ENCODE measurements at places on chromosomes 4 and X.

GRCh38 chr4:59161249-59161648 is 2038.9 kb upstream of the ADGRL3 start:
- DNase-seq = no peak

DNA sequence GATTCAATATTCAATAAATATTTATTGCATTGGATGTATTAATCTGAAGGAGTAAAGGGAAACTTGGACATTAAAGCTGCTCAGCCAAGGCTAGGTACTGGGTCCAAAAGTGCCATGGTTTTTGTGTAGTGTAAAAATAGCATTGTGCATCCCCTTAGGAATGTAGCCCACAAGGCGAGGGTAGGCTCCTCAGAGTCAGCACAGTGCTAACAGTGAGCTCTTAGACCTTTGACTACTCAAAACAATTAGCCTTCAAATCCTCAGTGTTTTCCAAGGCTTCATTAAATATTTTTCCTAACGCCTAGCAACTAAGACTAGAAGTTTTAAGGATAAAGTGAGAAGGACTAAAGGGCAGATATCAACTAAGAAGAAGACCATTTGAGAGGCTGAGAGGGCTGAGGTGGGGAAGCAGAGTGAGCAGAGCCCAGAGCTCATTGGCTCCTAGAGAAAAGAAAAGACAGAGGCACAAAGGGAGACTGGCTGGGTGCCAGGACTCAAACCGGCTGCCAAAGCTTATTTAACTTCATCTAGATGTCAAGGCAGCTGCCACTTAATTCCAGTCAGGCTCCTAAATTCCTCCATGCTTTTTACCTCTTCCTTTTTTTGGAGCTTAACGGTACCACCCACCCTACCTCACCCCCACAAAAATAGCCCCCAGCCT is 17.0 kb downstream of the PRKG2 start:
- DNase-seq = no peak

- no peak for DNase-seq
Observed at GRCh38 chr4:98098764-98099163, 44.5 kb downstream of the STPG2 start.

DNA sequence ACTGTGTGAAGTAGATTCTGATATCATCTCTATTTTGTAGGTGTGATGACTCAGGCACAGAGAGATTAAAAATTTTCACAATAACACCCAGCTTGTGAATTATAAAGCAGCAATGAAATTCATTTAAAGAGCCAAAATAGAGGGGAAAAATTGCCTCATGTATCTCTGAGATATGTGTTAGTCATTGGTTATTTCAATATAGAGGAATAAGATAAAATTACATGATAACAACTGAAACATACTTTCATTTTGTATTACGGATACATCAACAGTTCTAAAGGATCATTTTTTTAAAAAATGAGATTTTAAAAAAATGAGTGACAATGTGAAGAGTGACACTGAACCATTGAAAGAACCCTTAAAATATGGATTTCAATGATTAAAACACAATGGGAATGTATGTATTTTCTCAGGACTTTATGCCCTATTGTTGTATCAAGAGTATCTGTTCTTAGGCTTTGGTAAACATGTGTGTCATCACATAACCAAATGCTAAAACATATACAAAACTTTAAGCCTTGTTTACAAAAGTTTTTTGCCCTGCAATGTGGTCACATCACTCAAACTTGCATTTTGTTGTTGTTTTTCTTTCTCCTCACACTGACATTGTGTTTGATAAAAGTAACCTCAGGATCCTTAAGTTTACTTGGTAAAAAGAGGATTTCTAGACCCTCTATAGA is 221.3 kb downstream of the ANTXR2 start:
- DNase-seq = no peak

DNA sequence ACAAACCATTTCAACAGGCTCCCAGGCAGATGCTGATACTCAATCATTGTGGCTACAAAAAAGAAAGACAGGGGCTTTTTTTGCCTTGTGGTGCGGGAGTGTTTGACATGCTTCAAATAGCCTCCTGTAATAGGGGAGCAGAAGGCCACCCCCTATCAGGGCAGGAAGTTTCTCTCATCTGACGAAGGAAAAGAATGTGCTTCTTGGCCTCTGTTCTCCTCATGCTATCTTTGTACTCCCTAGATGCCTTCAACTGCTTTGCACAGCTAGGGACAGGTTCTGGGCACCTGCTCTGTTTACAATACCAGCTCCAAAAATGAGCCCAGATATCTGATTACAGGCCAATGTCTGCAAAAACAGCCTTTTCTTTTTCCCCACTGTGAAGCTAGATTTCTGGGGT is 391.1 kb downstream of the STIM2 start:
- no peak for DNase-seq

- DNase-seq = no peak
Observed at GRCh38 chr4:186887752-186888151, 164.1 kb upstream of the FAT1 start.

DNA sequence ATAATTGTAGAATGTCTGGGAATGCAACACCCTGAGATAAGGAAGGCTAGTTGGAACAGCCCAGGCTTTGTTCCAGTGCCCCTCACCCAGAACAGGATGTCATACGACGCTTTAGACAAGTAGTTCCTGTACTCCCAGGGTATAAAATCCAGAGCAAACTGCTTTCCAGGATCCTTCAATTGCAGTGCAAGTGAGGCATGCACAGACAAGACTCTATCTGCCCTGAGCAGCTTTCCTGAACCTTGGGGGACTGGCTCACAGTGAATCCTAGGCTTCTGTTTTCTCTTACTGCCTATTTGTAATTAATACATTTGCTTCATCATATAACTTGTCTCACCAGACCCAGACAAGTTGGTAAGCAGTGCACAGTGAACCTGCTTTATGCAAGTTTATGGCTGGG is 48.4 kb upstream of the IL9R start:
- DNase-seq = no peak

- DNase-seq = no peak
Observed at GRCh38 chr4:164357957-164358356, 396.0 kb upstream of the SMIM31 start.

DNA sequence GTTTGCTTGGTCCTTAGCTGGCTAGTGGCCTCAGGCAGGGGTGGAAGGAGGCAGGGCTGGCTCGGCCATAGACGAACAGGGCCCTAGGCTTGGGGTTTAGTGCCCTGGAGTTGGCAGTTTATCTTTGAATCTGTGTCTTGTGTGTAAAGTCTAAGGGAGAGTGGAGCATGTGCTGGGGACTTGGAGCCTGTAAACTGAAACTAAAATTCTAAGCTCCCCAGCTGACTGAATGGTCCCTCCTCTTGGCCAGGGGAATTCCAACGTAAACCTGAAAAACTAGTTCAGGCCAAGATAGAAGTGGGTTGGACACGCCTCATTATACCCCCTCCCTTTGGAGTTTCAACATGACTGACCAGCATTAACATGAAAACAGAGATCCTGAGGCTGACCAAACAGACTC is 46.1 kb upstream of the GPR78 start:
- DNase-seq = no peak

DNA sequence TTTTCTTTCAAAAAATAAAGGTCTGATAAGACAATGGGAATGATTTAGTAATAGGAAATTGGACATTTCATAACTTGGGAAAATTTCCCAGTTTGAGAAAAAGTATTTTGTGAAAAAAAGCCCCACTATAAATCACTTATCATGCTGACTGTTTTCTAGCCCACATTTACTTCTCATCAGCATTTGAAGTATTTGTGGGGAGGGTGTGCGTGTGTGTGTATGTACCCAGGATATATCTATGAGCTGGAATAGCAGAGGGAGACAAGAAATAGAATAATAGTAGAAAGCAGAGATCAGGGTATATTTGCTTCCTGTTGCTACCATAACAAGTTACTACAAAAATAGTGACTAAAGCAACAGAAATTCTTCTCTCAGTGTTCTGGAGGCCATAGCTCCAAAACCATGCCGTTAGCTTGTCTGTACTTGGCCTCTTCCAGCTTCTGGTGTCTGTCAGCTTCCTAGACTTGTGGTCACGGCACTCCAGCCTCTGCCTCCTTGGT is 139.8 kb downstream of the PTTG2 start:
- no peak for DNase-seq

DNA sequence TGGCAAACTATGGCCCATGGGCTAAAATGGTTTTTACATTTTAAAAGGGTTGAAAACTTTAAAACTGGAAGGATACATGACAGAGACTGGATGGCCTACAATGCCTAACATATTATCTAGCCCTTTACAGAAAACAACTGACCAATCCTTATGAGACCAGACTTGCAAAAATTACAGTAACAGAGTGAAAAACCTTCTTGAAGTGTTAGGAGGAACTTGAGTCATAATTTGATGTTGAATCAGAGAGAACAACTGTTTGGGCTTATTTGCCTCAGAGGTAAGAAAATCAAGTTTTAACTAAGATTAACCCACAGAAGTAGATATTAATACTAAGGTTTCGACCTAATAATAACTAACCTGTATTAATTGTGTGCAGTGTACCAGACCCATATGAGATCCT is 12.4 kb upstream of the NAP1L5 start:
- no peak for DNase-seq

- no peak for DNase-seq
Observed at GRCh38 chrX:111511477-111511876, at the start of gene SERTM2. SERTM2 (plus strand) TSS chrX:111511645; CDS start chrX:111518858, 7,213 bp downstream.

DNA sequence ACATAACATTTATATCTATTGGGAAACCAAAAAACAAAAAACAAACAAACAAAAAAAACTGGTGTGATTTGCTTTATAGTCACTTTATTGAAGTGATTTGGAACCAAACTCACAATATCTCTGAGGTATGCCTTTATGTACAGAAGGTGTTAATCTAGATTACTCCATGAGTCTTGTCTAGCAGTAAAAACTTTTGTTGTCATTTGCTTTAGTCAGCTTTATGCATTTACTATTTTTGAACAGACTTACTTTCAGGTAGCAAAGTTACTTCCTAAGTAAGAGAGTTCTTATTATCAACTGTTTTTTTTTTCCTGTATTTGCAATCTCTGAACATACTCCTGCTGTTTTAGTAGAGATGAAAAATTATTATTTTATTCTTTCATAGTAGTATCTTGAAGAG is 39.5 kb downstream of the RAP1GDS1 start:
- no peak for DNase-seq

DNA sequence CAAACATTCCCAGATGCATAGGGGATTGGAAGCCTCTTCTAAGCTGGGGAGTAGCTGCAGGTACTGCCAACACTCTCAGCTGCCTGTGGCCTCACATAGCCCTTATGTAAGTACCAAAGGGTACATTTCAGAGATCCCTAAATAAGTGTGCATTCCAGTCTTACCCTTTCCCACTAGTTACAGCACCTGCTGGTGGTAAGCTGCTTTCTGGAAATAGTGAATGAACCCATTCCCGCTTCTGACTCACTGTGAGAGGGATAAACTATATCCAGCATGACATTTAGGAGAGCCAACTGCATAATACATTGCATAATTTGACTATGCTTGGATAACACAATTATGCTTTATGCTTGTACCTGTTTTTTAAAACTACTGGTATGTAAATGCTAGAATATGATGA is 149.0 kb downstream of the FAM13A start:
- DNase-seq = no peak

DNA sequence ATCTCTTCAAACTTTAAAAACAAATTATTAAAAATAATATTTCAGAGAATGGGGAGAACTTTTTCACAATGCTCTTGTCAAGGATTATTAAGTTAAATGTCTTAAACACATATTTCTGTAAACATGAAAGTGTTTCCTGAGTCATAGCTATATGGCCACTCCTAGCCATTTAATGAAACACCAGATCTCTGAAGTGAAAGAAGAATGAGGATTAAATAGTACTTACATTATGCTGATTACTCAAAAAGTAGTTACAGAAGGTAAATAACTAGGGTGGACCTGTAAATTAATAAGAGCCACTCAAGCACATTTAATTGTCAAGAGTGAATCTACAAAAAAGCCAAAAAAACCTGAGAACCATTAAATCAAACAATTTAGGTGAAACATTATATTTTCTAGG is 57.6 kb upstream of the GALNT7 start:
- no peak for DNase-seq

- no peak for DNase-seq
Observed at GRCh38 chr4:41155194-41155830, 59.0 kb downstream of the APBB2 start.

DNA sequence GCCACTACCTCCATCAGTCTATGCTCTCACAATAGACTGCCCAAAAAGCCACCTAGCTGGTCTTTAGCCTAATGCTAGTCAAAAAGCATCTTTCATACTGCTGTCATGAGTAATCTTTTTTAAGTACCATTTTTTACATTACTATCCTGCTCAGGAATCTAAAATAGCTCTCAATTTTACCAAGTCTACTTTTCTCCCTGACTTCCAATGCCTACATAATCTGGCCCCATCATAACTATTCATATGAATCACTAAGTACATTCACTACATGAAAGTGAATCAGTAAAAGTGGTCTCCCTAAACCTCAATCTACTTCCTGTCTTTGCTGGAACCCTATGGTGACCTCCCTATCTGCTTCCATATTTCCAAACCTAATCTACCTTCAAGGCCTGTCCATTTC is 105.9 kb downstream of the THOC2 start:
- DNase-seq = no peak

- no peak for DNase-seq
Observed at GRCh38 chr4:90904021-90904420, 776.8 kb downstream of the CCSER1 start.

- DNase-seq = no peak
Observed at GRCh38 chr4:102829803-102830202, 2.5 kb upstream of the UBE2D3 start.

DNA sequence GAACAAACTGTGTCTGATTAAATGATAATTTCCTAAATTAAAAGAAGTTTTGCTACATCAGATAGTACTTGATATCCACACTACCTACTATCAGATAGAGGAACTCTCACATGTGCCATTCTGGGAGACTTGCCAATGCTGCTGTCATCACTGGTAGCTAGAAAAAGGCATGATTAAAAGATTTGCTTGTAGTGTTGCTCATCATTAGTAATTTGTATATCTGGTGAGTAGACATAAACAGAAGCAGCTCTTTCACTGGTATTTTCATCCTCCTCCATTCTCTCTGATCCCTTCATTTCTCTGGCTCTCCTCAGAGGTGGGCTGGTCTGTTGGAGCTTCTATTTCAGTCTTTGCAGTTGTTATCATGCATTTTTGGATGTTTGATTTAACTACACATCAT is 56.0 kb downstream of the SPRY1 start:
- DNase-seq = no peak

GRCh38 chr4:56689201-56689969 is 8.3 kb upstream of the HOPX start:
- DNase-seq = no peak

DNA sequence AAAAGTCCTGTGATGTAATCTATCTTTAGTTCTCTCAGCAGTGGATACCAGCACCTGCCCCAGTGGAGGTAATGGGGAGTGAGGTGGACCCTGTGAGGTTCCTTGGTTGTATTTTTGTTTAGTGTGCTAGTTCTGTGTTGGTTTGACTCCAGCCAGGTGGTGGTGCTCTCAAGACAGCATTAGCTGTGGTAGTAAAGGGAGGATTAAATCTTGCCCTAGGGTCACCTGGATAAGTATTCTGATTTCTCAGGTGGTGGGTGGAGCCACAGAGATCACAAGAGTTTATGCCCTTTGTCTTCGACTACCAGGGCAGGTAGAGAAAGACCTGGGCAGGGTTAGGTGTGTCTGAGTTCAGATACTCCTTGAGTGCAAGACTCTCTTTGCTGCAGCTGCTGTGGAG is 176.3 kb upstream of the EDA2R start:
- DNase-seq = no peak

All from stimulated activated CD8-positive, alpha-beta memory T cell treated with anti-CD3 and anti-CD28 coated beads, Interleukin-15, amount 100 ng/mL, for 4 hours (primary cell).